Cortex of kidney (tissue), 1 donor: ENCODE measurements at places on chromosomes 1 and 21.

- DNase-seq: no peak
Observed at GRCh38 chr21:29436143-29436542, 137.4 kb downstream of the BACH1 start.

DNA sequence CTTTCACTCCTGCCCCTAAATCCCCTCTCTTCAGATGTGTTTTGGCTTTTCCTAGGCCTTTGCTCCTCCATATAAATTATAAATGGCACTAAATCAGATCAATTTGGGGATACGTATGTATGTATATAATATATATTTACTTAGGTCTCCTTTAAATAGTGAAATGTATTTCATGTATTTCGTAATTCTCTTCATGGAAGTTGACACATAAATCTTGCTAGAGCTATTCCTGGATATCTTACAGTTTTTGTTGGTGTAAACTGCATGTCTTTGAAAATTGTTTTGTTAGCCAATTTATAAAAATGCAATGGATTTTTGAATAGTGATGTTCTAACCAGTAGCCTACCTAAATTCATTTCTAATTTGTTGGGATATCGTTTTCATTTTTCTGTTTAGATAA, 9.0 kb downstream of the RPF1 start:
- no peak for DNase-seq

DNA sequence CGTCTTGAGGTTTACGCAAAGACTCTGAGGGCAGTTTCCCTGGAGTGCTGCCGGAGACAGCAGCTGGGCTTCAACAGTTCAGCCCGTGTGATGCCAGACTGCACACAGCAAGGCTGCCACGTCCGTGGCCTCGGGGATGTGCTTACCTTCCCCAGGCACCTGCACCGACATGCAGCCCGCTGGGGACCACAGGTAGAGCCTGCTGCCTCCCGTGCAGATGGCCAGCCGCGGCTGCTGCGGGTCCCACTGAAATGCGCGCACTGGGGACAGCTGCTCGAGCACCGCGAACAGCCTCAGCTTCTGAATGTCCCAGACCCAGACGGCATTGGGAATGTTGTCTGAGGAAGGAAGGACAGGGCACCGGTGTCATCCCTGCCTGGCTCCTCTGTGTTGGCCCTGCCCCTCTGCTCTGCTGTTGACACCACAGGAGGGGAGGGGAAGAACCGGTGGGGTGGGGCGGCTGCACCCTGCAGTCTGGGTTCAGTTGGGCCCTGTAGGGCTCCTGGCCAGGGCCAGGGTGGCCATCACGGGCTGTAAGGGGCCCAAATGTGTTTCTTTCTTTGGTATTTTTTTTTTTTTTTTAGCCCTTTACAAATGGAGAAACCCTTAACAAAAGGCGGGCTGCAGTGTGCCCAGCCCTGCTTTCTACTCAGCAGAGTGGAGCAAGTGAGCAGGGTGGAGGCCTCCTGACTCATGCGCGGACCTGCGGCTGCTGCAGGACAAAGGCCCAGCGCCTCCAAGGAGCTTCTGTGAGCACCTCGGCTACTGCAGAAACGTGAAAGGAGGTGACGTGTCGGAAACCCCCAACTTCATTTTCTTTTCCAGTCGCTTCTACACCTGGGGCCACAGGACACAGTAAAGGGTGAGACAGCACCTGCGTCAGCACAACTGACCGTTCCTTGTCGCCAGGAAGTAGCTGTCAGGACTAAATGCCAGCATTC, 6.8 kb downstream of the TPRG1L start:
- no peak for DNase-seq

DNA sequence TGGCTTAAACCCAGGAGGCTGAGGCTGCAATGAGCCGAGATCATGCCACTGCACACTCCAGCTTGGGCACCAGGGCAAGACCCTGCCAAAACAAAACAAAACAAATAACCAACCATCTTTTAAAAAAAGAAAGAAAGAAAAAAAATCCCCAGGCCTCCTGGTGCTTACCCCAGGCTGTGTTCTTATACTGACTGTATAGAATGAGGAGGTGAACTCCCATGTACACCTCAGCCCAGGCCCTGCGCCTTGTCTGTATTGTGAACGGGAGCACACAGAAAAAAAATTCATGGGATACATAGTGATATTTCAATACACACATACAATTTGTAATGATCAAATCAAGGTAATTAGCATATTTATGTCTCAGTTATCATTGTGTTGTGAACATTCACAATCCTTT, 14.1 kb downstream of the RPL5 start:
- DNase-seq: no peak

GRCh38 chr21:27246741-27247140, 279.9 kb upstream of the ADAMTS5 start:
- no peak for DNase-seq

GRCh38 chr21:29583424-29583924, 284.8 kb downstream of the BACH1 start:
- DNase-seq: no peak

DNA sequence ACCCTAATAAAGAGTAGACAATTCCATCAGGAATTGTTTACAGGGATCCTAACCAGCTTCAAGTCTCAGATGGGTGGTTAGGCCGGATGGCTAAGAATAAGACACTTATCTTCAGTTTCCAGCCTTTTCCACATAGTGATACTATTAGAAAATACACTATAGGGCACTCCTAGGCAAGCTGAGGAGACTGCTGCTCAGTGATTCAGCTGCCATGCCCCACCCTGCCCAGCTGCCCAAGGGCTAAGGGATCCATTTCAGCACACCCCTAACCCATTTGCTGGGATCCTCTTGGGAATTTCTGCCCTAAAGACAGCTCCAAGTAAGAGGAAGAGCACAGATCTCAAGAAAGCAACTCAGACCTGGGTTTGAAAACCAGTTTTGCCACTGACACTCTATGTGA, 31.9 kb downstream of the PLPP3 start:
- DNase-seq: no peak

DNA sequence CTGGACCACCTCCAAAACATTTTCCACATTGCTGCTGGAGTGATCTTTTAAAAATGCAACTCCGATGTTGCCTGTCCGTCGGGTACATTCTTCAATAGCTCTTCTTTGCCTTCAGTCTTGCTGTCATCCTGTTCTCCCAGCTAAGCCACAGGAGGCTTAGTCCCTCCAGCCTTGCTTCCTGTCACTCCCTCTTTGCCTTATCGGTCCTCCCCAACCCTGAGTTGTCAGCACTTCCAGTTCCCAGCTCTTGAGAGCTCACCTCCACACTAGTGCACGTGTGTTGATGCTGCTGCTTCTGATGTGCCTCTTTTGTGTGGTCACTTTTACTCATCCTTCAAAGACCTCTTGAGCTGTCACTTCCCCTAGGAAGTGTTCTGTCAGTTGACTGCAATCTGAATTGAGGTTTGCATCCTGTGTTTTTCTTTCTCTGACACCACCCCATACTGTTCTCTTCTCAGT, 15.3 kb downstream of the UCK2 start:
- no peak for DNase-seq

DNA sequence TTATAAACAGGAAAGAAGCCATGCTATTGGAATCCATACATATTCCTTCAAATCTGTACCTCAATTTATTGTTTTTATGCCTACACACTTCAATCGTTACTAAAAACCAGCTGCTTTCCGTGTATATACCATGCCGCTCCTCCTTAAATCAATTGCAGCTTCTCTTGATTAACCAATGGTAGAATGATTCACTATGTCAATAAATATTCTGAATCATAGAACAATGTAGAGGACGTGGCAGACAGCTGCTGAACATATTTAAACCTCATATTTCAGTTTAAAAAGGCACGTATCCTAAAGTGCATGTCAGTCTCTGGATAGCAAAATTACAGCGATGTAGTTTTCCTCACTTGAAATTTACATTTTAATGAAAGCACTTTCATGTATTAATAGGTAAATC, 100.4 kb downstream of the MRPL39 start:
- no peak for DNase-seq

- no peak for DNase-seq
Observed at GRCh38 chr1:62230718-62231117, 36.1 kb downstream of the L1TD1 start.

- no peak for DNase-seq
Observed at GRCh38 chr1:183590244-183591191, at the start of gene NCF2. Gene NCF2 (minus strand): TSS chr1:183590459. CDS start chr1:183590329, 130 bp downstream.

- DNase-seq: no peak
Observed at GRCh38 chr1:22292011-22292788, 149.3 kb upstream of the WNT4 start.

GRCh38 chr1:58812926-58813325, 29.1 kb upstream of the JUN start:
- DNase-seq: no peak

GRCh38 chr1:89865498-89866382, 44.9 kb downstream of the LRRC8D start:
- DNase-seq: no peak

- DNase-seq: no peak
Observed at GRCh38 chr1:193270996-193271395, 84.6 kb upstream of the B3GALT2 start.

DNA sequence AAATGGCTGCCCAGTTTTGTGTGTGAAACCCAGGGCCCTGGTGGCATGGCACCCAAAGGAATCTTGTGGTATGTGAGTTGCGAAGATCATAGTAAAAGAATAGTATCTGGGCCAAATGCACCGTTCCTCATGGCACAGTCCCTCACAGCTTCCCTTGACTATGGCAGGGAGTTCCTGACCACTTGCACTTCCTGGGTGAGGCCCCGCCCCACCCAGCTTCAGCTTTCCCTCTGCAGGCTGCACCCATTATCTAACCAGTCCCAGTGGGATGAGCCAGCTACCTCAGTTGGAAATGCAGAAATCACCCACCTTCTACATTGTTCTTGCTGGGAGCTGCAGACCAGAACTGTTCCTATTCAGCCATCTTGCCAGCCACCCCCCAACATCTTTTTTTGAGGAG, 63.0 kb downstream of the SLC5A9 start:
- no peak for DNase-seq

DNA sequence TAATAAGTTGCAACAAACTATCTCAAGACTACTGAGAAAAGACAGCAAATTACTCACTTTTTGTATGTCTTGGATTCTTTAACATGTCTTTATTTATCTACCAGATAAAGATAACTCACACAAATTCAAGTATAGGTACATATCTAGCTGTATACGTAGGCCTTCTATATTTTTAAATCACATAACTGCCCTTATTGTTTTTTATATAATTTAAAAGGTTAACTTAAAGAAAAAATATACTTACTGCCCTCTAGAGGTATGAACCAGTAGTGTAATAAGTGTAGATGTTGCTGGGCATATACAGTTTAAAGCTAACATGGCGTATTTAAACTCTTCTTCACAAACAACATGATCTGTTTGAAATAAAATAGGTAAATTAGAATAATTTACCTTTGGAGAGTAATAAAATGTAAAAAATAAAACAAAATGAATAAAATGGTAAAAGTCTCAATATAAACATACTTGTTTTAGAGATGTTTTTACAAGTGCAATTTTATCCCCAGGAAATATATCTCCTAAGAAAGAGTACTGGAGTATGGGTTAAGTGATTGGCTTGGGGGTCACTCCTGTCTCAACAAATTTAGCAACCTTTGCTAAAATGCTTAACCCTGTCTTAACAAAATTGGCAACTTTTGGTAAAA, 235.2 kb downstream of the KCNT2 start:
- DNase-seq: no peak

- no peak for DNase-seq
Observed at GRCh38 chr1:241424480-241424971, 67.5 kb upstream of the RGS7 start.

DNA sequence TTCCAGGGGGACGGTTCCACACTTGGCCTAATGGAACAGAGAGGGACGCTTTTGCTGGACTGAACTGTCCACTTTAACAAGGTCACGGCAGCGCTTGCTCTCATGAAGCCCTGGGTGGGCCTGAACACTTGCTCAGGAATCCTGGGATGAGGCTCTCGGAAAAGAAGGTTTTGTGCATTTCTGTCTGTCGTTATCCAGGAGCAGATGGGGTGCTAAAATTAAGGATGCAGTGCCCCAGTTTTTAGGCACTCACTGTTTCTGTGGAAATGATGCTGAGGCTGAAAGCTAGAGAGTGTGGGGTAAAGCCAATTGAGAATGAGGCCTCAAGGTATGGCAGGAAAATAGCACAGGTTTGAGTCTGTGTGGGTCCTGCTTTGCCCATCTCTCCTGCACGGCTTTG, 111.0 kb downstream of the DAB1 start:
- no peak for DNase-seq

GRCh38 chr1:27623327-27624212, 11.4 kb downstream of the FGR start:
- no peak for DNase-seq

- no peak for DNase-seq
Observed at GRCh38 chr1:28927648-28928313, 13.4 kb downstream of the EPB41 start.

- no peak for DNase-seq
Observed at GRCh38 chr21:43274022-43274945, 105.5 kb downstream of the CRYAA start.

- DNase-seq: no peak
Observed at GRCh38 chr1:178461701-178462100, 35.1 kb downstream of the CLEC20A start.

GRCh38 chr1:29984862-29985605, 738.4 kb downstream of the MATN1 start:
- DNase-seq: no peak

DNA sequence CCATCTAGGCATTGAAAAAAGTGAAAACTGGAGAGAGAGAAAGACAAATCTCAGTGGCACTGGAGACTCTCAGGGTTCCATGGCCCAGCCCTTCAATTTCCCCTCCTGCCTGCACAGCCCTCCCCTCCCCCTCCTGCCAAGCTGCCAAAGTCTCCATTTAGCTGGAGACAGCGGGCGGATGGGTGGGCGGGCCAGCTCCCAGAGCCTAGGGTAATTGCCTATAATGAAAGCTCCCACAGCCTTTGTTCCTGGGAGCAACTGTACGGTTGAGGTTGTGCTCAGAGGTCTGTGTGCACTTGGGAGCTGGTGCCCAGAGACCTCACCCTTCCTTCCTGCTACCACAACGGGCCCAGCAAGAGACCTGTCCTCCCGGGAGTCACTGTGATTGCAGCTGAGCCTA, 89.6 kb downstream of the NAV1 start:
- DNase-seq: no peak

GRCh38 chr1:5526822-5527551, 465.2 kb downstream of the NPHP4 start:
- no peak for DNase-seq

- DNase-seq: no peak
Observed at GRCh38 chr1:52706941-52707926, 9.1 kb upstream of the COA7 start.

- no peak for DNase-seq
Observed at GRCh38 chr1:242871471-242872030, 347.1 kb upstream of the PLD5 start.
